Osteocyte (in vitro differentiated cells): ENCODE measurements at places on chromosomes 5 and 9. TPM values are rescaled to one million over a fixed set of nuclear protein-coding genes. Genes with fewer than 3 reads are reported as not detected.

LCN12 gene
- total RNA-seq = 0.57 and 1.4 TPM in 2 replicates

CRHBP gene
- 7.1 and 9.6 TPM in 2 replicates for total RNA-seq

LIFR gene
- total RNA-seq = 8.1 and 8.9 TPM in 2 replicates

KCNMB1 gene
- total RNA-seq = 3.3 and 3.5 TPM in 2 replicates

PCDH1 gene
- 6.3 and 7.3 TPM in 2 replicates for total RNA-seq

ASS1 gene
- total RNA-seq = 217 and 219 TPM in 2 replicates

ENHO gene
- 0.86 and 1.0 TPM in 2 replicates for total RNA-seq

SLCO6A1 gene
- total RNA-seq = 0.65 and 0.78 TPM in 2 replicates

SLC25A46 gene
- 41.9 and 42.9 TPM in 2 replicates for total RNA-seq

LRRC19 gene
- total RNA-seq = not detected in 2 replicates

PCDHB11 gene
- total RNA-seq = 1.9 and 2.4 TPM in 2 replicates

PCDHGA8 gene
- 0.34 and 0.51 TPM in 2 replicates for total RNA-seq

TARS1 gene
- 237 and 246 TPM in 2 replicates for total RNA-seq

DMRT3 gene
- total RNA-seq = not detected in 2 replicates

BTNL8 gene
- total RNA-seq = not detected in 2 replicates

SGCD gene
- total RNA-seq = 13.1 and 14.4 TPM in 2 replicates

CTXN3 gene
- total RNA-seq = not detected in 2 replicates

C9orf153 gene
- total RNA-seq = 0.40 TPM in 1 of 2 replicates, not detected in the other

RELL2 gene
- 5.4 and 6.1 TPM in 2 replicates for total RNA-seq

TMEM215 gene
- total RNA-seq = not detected in 2 replicates

ZNF366 gene
- total RNA-seq = not detected in 2 replicates

STPG3 gene
- 0.50 and 0.78 TPM in 2 replicates for total RNA-seq

RGS7BP gene
- total RNA-seq = not detected in 2 replicates

C9orf72 gene
- total RNA-seq = 6.6 and 10.2 TPM in 2 replicates

FSTL4 gene
- not detected in 2 replicates for total RNA-seq

MED10 gene
- 28.2 and 31.0 TPM in 2 replicates for total RNA-seq

PPP3R2 gene
- not detected in 2 replicates for total RNA-seq

RPL12 gene
- total RNA-seq = 1,078 and 1,108 TPM in 2 replicates

TUSC1 gene
- not detected in 2 replicates for total RNA-seq

TSLP gene
- not detected in 2 replicates for total RNA-seq

CYFIP2 gene
- total RNA-seq = 26.4 and 33.4 TPM in 2 replicates

FAM169A gene
- 2.7 and 3.6 TPM in 2 replicates for total RNA-seq

SPINK13 gene
- total RNA-seq = not detected in 2 replicates

IL33 gene
- total RNA-seq = not detected in 2 replicates

IL13 gene
- total RNA-seq = not detected in 2 replicates

CTNND2 gene
- total RNA-seq = 1.3 and 2.5 TPM in 2 replicates

ALAD gene
- 26.2 and 27.4 TPM in 2 replicates for total RNA-seq

TSSK1B gene
- total RNA-seq = 0.21 and 0.42 TPM in 2 replicates

MEF2C gene
- total RNA-seq = 9.4 and 9.9 TPM in 2 replicates

ZNF354C gene
- total RNA-seq = 4.6 and 6.3 TPM in 2 replicates

GFI1B gene
- total RNA-seq = not detected in 2 replicates

PCDHA5 gene
- 1.0 and 1.1 TPM in 2 replicates for total RNA-seq

INSL4 gene
- not detected in 2 replicates for total RNA-seq

ITK gene
- not detected in 2 replicates for total RNA-seq

GABRG2 gene
- total RNA-seq = not detected in 2 replicates

IL9 gene
- total RNA-seq = not detected in 2 replicates
